AG04450 (cell line): ENCODE measurements at places on chromosomes 12 and 14.

GRCh38 chr12:48104531-48104930 is 1.3 kb downstream of the SENP1 start:
- DNase-seq, result no peak

DNA sequence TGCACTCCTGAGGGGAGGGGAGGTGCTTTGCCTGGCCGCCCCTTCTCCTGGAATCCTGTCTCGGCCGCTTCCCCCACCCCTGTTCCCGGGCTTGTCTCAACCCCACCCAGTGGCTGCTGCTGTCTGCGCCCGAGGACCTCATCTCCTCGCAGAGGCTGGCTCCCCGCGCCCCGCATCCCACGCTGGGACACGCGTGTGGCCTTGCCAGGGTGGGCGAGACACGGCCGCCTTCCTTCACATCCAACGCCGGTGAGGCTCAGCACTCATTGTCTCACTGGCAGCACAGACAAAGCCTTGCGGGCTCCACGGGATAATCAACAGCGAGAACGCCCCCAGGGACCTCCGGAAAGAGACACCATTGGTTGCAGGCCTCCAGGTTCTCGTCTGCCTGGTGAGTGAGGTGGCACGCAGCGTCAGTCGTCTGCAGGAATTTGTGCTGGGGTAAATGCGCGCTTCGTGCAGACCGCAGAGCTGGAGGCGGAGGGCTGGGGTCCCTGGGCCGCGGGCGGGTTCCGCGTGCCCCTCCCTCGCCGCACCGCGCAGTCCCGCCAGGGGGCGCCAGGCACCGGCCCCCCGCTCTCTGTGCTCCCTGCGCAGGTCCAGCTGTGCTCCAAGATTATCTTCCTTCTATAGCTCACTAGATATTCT is 26.8 kb downstream of the CCDC177 start:
- no peak for DNase-seq

- no peak for DNase-seq
These were observed 245.7 kb downstream of the CEP128 start for GRCh38 chr14:80695869-80696268.

DNA sequence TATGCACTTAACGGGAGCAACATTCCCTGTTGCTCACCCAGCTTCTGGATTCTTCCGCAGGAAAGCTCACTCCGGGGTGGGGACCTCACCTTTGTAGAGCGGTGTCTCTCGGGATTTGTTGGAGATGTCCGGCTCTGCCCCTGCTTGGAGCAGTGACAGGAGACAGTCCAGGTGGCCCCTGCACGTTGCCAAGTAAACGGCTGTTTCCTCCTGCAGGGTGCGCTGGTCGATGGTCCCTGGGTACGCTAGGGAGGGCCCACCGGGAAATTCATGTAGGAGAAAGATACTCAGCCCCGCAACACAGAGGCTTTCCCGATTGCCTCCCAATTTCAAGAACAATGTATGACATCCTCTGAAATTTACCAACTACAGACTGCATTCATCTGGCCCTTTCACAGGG is 23.1 kb downstream of the ASB2 start:
- DNase-seq, result no peak
